Left forelimb (tissue), 1 donor: ENCODE measurements at places on chromosomes 2 and 18.

DNA sequence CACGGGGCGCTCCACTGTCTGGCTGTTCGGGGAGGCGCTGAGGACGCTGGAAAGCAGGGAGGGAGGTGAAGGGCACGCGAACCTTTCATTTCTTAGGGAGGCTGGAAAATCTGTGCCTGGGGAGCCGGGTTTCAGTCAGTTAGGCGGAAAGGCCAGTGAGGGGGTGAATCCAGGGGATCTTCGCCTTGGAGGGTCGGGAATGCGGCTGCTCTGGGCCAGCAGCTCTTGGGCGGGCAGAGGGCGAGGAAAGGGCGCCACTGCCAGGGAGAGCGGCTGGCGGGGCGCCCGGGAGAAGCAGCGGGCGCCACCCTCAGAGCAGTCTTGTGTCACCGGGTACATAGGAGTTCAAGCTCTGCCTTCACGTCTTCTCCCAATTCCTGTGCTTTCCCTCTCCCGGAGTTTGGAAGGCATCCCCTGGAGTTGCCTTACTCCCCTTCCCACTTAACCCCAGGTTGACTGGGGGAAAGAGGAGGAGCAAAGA is 1.4 kb downstream of the CCDC85A start:
- no peak for DNase-seq

DNA sequence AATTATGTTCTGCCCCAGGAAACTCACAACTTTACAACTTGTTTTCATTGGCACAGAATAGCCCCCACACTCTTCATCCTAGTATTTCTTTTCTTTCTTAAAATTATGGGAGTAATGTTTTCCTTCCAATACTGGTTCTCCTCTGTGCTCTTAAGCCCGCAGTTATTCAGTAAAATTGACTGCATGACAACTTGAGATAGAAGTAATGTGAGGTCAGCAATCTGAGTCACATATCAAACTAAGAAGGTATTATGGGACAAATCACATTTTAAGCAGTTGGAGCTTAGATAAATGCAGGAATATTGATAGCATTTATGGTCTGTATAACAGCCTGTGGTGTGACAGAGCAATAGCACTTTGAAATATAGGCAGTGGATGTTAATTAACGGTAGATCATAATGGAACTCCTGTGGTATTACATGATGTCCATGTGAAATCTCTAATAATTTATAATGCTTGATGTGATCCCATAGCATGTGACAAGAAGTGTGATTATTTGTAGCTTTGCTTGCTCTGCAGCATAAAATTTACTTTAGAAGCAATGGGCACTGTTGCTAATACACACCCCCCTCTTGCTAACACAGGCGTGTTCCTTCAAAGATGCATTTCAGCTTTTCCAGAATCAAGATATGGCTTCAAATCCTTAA is 351.4 kb upstream of the CDH20 start:
- no peak for DNase-seq

DNA sequence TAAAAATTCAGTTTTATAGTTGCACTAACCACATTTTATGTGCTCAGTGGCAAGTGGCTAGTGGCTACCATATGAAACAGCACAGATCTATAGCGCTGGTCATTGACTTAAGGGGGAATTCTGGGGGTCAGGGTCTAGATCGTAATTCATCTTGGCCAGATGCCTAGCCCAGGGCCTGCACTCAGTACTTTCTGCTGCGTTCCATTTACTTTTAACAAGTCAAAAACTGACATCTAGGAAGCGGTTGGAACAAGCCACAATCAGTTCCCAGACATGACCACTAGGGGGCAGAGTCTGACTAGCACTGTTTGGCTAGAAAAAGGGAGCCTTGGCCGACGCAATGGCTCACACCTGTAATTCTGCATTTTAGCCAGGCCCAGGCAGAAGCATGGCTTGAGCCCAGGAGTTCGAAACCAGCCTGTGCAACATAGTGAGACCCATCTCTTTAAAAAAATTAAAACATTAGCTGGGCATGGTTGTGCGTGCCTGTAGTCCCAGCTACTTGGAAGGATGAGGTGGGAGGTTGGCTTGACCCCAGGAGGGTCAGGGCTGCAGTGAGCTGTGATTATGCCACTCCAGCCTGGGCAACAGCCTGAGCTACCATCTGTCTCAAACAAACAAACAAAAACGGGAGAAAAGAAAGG is 9.0 kb upstream of the TMBIM1 start:
- DNase-seq: peak; percentile 79

DNA sequence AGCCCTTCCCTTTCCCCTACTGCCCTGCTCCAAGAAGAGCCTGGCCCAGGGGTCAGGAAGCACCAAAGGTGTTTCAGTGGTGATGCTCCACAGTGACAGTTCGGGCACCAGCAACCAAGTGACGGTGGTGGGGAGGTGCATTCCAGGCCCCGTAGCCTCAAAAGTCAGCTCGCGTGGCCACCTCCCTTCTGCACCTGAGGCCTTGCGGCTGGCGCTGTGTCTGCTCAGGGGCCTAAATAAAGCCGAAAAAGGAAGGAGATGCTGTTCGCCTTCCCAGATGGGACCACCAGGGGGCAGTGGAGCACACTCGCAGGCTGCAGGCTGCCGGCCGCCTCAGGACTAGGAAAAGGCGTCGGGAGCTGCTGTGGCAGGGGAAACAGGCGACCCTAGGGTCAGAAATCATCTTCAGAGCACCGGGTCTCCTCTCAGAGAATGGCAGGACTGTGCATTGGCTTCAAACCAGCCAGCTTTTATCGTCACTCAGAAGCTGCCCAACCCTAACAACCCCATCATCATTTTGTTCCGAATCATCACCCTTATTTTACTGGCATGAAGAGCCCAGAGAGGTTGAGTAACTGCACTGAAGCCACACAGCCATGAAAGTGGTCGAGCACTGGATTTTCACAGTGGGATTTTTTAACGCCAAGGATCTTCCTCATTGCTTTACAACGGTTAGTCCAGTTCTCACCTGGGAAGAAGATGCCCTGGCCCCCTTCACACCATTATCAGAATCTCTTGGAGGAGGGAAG is 213.0 kb upstream of the CELF4 start:
- DNase-seq: peak; percentile 80

DNA sequence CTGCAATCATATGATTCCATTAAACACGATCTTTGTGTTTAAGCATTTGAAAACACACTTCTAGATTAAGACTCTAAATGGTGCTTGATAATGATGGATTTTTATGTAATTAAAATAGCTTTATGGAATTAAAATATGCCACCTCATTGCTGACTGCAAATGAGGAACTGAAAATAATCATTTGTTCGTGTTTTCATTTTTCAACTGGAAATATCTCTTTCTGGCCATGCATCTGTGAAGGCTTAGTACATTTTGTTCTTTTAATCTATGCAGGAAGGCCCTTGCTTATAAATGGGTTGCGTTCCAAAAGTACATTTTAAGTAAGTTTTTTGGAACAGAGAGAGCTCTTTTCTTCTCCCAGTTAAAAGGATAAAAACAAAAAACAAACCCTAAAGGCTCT is 125.5 kb downstream of the MC4R start:
- DNase-seq: no peak

DNA sequence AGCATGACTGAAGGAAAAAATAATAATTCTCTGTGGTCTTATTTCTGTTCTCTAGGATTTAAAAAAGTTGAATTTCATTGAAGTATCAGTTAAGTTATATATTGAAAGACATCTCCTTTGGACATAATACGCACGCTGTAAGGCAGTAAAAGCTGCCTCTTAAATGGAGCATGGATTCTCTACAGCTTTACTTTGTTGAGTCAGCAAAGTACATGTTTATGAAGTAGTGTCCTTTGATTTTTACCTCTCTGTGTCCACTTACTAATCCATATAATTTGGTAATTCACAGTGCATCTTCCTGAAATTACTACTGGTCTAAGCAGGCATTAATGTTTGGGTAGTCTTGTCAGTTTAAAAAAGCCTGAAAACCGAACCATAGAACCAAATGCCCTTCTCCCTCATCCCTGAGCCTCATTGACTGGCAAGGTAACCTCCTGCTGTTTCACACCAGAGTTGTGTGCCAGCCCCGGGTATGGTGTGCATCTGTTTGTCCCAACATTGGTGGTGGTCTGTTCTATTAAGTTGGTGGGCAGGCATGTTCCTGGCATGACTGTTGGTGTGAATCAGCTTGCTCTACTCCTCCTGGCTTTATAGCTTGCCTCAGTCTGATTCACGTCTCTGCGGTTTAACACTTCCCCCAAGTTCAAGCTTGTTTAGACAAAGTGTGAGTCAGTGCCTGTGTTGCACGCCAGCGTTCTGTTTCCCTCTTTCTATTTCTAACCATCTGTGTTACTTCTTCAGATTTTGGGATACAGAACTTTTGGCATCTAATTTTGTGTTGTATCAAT is 71.0 kb upstream of the ITM2C start:
- DNase-seq: no peak

DNA sequence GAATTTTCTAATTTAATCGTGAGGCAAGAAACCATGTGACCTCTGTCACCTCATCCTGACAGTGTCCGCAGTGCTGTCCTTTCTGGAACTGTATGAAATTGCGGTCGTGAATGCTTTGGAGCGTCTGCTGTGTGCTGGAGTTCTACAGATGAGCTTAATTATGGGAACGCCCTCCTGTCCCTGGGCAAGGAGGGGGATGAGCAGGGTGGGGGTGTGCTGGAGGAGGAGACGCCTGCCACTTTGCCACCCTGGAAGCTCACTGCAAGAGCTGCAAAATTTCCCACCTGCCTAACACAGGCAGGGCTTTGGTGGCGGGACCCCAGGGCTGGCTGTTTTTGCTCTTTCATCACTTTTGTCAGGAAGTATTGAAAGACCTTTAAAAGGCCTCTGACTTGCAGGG is 6.5 kb downstream of the LPIN1 start:
- no peak for DNase-seq

DNA sequence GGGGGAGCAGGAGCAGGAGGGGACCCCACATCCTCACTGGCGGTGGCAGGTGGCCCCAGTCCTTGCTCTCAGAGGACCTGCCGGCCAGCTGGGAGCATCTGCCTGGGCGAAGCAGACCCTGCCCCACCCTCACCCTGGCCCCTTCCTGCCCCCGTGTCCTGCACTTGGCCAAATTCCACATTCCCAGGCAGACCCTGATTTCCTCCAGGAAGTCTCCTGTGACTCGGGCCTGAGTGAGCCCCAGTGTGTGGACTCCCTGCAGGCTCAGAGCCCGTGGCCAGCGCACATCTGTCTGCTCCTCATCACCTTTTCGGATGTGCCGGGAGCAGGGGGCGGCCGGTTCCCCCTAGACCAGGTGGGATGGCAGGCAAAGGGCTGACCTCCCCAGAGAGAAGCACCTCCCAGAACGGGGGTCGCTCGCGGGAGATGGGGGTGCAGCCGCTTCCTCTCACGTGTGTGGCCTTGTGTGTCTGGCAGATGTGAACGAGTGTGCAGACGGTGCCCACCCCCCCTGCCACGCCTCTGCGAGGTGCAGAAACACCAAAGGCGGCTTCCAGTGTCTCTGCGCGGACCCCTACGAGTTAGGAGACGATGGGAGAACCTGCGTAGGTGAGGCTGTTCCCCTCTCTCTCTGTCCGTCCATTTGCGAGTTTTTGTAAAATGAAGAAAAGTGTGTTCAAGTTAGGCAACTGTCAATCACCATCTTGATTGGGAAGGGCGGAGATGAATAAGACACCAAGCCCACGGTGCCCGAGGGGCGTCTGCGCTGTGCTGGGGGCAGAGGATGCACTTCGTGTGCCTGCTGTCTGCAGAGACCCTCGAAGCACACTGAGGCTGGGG is 90.4 kb downstream of the TPO start:
- no peak for DNase-seq

GRCh38 chr2:2183176-2183575 is 147.9 kb downstream of the MYT1L start:
- DNase-seq: no peak

DNA sequence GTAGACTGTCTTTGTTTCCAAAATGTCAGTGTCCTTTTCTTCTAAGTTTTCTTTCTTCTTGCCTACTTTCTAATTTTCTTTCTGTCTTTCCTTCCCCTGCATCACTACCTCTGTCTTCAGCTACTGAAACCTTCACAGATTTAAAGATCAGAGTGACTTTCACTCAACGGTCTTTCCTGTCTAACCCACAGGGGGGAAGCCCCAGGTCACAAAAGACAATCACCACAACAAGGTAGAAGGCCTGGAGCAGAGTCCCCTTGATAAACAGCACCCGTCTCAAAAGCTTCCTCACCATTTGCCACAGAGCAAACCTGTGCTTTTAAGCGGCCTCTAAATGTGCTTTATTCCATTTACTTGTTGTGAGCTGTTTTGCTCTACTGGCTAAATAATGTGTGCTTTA is 665.4 kb downstream of the BCL11A start:
- DNase-seq: no peak

DNA sequence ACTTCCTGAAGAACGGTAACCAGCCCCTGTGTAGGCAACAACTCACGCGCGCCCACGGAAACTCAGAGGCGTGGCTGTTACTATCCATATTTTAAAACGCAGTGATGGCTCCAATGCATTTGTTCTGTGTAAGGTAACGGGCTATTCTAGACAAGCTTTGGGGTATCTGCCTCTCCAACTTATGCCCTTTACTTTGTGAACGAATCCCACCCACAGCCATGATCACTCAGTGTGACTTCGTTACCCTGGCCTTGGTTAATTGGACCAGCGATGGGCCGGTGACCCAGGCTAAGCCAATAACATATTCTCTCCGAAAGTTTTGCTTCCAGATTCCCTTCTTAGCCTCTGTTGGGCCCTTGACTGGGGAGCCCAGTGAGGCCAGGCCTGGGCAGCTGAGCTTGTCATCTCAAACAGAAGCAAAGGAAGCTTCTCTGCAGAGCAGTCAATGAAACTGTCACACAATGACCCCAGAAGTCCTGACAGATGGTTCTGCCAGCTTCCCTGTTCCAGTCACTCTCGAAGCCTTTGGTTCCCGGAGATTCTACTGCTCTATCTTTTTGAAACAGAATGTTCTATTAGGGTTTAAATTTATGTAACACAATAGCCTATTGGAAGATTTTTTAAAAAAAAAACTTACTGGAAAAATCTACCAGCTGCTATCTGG is 30.7 kb upstream of the ROCK2 start:
- no peak for DNase-seq

DNA sequence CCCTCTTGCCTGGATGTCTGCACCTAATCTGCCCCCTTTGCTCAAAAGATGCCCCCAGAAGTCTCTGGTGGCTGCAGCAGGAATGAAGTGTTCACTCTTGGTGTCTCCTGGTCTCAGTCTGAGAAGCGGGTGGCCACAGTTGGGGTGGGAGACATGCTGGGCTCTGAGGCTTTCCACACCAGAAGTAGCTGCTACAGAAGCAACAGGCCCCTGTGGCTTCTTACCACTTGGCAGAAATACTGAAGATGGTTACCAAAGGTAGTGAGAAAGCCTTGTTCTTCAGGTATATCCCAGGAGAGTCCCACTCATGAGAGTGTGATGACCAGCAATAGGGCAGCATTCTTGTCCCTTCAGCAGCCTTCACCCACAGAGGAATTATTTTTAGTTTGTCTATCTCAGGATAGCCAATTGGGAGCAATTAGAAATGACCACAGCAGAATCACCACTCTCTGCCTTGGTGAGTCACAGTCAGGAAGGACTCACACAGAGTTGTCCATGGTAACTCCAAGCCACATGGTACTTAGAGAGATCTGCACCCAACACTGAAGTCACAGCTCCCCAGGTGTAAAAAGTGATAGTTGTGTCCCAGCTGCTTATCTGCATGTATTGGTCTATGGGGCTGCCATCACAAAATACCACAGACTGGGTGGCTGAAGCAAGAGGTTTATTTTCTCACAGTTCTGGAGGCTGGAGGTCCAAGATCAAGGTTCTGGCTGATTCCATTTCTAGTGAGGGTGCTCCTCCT is 169.8 kb upstream of the ID2 start:
- DNase-seq: no peak
